Suprapubic skin (tissue), 4 donors: ENCODE measurements at places on chromosomes 6 and 20. TPM values are rescaled to one million over a fixed set of nuclear protein-coding genes. Genes with fewer than 3 reads are reported as not detected.

DNA sequence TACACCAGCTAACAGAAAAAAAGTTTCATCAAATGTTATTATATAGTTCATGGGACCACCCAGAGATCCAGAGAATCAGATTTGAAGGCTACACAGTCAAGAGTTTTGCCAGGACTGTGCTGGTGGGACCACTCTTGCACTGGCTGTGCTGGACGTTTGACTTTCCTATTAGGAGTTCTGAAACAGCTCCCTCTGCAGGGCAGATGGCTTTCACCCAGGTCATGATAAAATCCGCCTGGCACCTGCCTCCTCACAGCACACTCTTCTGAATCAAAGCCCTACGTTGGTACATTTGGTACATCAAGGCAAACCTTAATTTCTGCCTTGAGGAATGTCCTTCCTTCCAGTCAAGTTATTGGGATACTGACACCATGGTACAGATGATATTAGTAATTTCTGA is 302.1 kb downstream of the ZNF217 start:
- no peak for DNase-seq

- no peak for DNase-seq
Measured at GRCh38 chr20:3874194-3874844, 14.9 kb upstream of the PANK2 start.

GRCh38 chr6:11675601-11676000 is 103.0 kb downstream of the ADTRP start:
- no peak for DNase-seq

- no peak for DNase-seq
Measured at GRCh38 chr20:3632311-3633004, 30.7 kb downstream of the GFRA4 start.

DNA sequence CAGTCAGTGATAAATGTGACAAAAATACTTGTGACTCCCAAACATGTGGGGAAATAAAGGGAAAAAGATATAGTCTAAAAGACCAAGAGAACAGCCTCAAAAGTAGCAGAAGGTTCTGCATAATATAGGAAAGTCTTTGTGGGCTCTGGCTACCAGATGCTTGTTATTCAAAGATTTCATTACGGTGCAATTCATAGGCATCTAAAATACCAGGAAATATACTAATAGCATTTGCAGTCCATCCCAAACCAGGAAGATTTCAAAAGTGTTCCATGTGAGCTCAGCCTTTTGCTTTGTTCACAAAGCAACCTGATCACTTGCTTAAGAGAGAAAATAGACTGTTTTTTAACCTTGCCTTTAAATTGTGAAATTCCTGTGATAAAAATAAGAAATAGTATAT is 506.7 kb upstream of the MARCKS start:
- DNase-seq, result no peak

DNA sequence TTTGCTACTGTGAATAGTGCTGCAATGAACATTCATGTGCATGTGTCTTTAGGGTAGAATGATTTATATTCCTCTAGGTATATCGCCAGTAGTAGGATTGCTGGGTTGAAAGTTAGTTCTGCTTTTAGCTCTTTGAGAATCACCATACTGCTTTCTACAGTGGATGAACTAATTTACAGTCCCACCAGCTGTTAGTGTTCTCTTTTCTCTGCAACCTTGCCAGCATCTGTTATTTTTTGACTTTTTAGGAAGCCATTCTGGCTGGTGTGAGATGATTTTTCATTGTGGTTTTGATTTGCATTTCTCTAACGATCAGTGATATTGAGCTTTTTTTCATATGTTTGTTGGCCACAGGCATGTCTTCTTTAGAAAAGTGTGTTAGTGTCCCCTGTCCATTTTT is 40.0 kb downstream of the PLG start:
- DNase-seq, result no peak

GRCh38 chr20:41308290-41308711 is 9.2 kb downstream of the ZHX3 start:
- DNase-seq, result no peak

DNA sequence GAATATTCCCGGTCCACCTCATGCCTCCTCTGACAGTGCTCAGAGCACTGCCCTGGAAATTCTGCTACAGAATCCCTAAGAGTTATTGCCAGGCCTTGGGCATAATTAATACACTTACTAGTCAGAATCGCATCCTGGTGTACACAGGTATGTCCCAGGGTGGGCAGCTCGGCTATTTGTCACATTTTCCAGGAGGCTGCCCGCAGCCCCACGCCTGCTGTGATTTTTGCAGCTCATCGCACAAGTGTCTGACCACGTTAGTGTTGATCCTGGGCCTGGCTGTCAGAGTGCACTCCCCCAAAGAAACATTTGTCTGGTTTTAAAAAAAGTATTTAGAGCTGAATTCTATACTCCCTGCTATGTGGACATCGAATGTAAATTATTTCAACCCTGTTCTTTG is 105.4 kb downstream of the CD83 start:
- no peak for DNase-seq

Gene SPATS1
- total RNA-seq, result not detected

Gene RIPPLY2
- not detected for total RNA-seq

Gene TRIM40
- total RNA-seq, result not detected

Gene SYCP2L
- total RNA-seq, result 0.44 TPM
